GF-D8 (cell line): ENCODE measurements at places on chromosomes 6 and 20.

DNA sequence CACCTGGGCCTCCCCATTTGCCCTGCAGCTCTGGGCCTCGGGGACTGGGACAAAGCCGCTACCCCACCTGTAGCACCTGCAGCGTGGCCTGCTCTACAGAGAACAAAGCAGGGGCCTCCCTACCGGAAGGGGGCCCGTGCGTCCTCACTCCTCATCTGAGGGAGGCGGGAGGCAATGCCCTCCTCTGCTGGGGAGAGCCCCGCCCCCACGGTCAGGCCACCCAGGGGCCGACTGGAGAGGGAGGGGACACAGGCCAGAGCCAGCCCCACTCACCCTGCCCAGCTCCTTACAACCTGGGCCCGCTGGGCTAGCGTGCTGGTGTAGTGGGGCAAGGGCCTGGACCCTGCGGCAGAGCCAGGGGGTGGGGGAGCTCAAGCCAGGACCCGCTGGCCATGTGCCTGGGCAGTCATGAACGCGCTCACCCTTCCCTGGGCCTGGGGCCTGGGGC is 8.0 kb downstream of the LAMA5 start:
- no peak for DNase-seq

GRCh38 chr6:129100164-129100563 is 217.2 kb downstream of the LAMA2 start:
- no peak for DNase-seq

GRCh38 chr6:43107344-43108062 is 31.4 kb downstream of the PTK7 start:
- no peak for DNase-seq

GRCh38 chr6:93196406-93196970 is 222.9 kb downstream of the EPHA7 start:
- DNase-seq = no peak

GRCh38 chr6:112274774-112275173 is 20.4 kb upstream of the LAMA4 start:
- DNase-seq = no peak

DNA sequence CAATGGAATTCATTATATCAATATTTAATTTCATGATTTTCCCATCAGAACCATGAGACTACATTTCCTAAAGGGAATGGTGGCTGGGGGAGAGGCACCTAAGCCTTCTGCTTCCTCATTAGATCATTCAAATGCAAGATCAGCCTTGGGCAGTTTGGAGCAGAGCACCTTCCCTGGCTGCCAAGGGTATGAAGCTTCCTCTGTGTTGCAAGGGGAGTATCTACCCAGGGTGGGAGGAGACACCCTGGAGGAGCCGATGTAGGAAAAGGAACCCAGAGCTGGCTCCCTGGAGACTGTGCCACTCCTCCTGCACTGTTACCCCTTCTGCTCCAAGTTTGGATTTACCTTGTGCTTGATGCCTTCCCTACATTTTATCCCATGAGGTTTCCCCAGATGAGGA is 299.7 kb upstream of the PRDM1 start:
- DNase-seq = peak; percentile 56

DNA sequence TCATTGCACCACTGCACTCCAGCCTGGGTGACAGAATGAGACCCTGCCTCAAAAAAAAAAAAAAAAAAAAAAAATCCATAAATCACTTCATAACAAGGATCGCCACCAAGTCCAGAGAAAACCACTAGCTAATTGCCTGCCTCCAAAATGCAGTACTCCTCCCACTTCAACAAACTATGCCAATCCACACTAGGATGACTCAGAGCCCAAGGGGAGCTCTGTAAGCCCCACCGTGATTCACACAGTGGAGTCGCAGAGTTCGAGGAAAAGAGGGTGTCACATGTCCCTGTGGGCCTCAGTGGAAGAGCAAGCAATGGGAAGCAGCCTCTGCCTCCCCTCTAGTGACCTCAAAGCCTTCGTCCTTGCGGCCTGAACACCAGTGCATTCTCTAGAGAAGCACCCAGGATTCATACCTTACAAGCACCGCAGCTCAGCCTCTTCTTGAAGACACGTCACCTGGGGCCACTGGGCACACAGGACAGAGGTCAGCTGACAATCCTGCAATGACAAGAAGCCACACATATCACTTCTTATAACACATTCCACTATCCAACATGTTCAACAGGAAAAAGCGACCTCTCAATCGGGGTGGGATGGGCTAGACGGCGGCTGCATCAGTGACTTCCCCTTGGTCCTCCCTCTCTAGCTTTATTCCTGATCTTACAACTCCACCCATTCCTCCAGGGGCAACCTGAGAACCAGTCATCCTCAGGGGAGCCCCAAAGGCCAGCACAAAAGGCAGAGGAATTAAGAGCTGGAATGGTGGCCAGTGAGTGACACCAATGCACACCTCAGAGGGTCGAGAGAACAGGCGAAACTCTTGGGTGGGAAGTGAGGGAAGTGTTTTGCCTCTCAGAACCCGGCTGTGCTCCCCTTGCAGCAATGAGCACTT is 8.9 kb downstream of the SNHG17 start:
- DNase-seq = no peak

DNA sequence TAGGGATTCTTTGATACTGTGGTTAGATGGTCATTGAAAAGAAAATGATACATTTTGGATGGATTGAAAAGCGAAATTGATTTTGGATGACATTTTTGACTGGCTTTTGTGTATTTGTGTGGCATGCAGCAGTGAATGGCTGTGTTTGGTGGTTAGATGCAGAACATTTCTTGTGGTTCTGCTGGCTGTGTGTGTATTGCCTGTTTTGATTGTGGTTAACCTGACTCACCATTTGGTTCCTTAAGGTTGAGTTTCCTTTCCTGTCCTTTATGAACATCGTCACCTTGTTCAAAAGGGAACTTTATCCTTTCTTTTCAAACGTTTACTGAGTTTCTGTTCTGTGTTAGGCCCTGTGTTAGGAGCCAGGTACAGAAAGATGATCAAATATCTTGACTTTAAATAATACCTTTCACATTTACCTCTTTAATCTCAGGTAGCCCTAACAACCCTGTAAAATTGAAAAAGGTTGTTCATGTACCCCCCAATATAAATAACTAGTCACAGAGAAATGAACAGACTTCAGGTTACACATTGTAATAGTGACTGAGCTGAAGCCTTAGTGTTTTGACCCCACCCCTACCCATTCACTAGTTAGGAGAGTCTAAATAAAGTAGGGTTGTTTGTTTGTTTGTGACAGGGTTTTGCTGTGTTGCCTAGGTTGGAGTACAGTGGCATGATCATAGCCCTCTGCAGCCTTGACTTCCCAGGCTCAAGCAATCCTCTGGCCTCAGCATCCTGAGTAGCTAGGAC is 23.8 kb downstream of the ANKS1A start:
- no peak for DNase-seq

- DNase-seq = no peak
Measured at GRCh38 chr6:39917329-39917728, 16.9 kb downstream of the MOCS1 start.

GRCh38 chr6:111724039-111724438 is 118.4 kb upstream of the TRAF3IP2 start:
- no peak for DNase-seq

DNA sequence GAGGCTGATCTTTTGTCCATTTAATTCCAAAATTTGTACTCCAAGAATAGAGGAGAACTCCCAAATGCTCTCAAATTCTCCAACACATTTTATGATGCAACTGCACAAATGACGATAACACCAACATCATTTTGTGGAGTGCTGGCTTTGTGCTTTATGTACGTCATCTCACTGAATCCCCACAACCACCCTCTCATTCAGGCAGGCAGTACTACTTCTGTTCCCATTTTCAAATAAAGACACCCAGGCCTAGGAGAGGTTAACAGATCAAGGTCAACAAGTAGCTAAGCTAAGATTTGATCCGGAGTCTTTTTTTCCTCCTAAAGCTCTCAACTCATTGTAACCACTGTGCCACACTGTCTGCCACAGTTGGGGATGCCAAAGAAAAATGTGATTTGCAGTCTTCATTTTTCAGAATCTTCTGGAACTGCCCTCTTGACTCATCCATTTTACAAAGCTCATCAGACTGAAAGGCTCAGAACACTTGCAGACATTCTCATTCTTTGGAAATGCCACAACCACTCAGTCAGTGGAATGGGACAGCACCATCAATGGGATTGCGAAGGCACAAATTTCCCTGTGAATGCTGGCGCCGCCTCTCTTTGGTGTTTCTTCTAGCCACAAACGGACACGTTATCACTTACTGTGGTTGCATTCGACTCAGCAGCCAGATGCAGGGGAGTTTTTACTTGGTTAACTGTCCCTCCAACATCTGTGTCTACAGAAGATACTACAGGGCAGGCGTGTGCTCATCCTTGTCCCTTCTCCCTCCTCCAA is 184.4 kb downstream of the GJA10 start:
- DNase-seq = peak; percentile 6

DNA sequence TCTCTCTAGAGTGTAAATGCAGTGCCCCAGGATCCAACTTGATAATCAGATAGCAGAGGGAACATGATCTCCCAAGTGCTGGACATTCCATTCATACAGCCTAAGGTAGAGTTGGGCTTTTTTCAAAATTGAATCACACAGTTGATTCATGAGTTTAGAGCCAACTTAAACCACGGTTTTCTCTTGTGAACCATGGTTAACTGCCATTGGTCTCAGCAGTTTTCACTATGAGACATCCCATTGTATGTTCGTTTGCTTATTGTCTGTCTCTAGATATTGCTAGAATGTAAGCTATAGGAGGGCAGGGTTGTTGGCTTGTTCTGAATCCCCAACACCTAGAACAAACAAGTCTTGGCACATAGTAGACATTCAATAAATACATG is 37.2 kb upstream of the TAF8 start:
- DNase-seq = no peak

DNA sequence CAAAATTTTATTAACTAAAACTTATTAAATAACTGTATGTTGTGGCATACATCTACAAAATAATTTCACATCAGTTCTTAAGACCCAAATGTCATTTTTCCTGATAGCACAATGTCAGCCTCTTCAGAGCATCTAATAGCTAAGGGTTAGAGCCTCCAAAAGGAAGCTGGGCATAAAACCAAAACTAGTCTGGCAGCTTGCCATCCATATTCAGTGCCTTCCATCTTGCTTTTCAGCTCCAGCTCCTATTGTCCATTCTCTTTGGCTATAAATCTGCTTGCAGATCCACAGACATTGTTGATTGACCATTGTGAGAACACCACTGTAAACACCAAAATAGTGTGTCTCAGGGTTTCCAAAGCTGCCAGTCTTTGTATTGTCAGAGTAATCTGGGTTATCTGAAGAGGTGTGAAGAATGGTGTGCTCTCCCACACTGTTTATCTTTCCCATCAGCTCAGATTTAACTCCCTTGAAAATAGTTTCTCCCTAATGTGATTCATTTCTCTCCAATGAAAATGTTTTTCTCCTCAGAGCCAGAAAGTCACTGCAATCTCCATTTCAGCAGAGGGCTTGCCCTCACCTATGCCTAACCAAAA is 154.8 kb upstream of the KCNQ5 start:
- DNase-seq = no peak

DNA sequence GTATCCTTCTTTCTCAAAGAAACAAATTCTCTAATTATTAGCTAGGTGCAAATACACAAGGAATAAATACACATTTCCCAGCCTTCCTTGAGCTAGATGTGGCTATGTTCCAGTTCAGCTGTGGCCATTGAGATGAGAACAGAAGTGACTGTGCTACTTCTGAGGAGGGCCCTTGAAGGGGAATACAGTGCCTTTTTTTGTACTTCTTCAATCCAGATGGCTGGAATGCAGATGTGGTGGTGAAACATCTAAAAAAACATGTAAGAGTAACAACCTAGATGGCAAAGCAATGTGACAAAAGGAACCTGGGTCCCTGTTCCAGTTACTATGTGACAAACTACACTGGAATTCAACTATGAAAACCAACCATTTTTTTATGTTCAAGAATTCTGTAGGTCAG is 115.4 kb upstream of the DST start:
- DNase-seq = no peak
